ENCODE measurements at places on chromosomes 1 and 21. TPM values are rescaled to one million over a fixed set of nuclear protein-coding genes. Genes with fewer than 3 reads are reported as not detected.

GRCh38 chr1:15189692-15190370 is 36.3 kb downstream of the TMEM51 start:
- no peak for DNase-seq

The ZBTB18 gene
- total RNA-seq: 15.4 TPM

The DPM3 gene
- total RNA-seq: 72.6 TPM

GRCh38 chr1:234862360-234862943 is 252.5 kb upstream of the IRF2BP2 start:
- peak; percentile 13 for DNase-seq

The LMOD1 gene
- 0.60 TPM for total RNA-seq

All from endodermal cell (in vitro differentiated cells).